Stimulated activated CD8-positive, alpha-beta memory T cell treated with anti-CD3 and anti-CD28 coated beads, Interleukin-15, amount 100 ng/mL, for 48 hours (primary cell): ENCODE measurements at places on chromosomes 13 and 19.

DNA sequence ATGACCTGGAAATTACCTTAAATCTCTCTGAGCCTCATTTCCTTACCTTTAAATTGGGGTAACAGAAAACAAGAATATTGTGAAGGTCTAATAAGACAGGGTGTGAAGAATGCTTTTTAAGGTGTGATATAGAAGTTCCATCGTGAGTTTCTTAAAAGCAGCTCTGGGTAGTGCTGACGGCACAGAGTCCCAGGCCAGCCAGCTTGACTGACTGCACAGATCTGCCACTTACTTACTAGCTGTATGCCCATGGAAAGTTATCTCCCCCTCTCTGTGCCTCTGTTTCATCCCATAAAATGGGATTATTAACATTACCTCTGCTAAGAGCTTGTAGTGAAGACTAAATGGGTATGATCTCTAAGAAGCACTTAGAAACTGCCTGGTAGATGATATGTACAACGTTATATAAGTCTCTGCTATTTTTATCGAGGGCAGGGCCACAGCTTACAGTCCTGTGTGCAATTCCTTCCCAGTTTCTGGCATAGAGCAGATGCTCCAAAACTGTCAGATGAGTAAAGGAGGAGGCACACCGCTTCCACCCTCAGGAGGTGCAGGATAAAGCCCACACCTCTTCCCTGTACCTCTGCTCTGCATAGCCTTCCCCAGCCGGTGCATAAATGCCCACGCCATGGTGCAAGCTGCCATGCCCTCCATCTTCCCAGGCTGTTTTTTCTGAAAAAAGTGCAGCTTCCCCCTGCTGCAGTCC is 99.6 kb downstream of the MBNL2 start:
- DNase-seq: no peak

GRCh38 chr13:27403727-27404385 is 20.6 kb upstream of the GTF3A start:
- no peak for DNase-seq

DNA sequence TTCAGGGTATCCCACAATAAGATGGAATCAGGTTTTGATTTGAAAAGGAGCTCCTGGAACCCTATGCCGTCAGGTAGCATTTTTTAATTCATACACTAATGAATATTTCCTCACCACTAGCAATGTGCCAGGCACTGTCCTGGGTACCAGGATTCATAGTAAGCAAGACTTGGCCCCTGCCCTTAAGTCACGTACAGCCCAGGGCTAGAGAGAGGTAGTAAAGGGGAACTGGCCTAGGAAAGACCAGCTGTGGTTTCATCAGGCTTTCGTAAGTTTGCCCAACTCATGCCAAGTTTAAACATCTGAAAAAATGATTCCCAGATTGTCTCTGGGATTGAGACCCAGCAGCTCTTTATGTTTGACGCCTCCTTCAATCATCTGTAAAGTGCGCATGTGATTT is 45.9 kb upstream of the AMER2 start:
- DNase-seq: no peak

- DNase-seq: no peak
Measured at GRCh38 chr19:6833166-6833790, 54.1 kb upstream of the ADGRE1 start.

GRCh38 chr19:6610934-6611852 is 20.2 kb upstream of the CD70 start:
- no peak for DNase-seq

GRCh38 chr13:93226065-93226622 is 463 bp upstream of the GPC6 start:
- no peak for DNase-seq

DNA sequence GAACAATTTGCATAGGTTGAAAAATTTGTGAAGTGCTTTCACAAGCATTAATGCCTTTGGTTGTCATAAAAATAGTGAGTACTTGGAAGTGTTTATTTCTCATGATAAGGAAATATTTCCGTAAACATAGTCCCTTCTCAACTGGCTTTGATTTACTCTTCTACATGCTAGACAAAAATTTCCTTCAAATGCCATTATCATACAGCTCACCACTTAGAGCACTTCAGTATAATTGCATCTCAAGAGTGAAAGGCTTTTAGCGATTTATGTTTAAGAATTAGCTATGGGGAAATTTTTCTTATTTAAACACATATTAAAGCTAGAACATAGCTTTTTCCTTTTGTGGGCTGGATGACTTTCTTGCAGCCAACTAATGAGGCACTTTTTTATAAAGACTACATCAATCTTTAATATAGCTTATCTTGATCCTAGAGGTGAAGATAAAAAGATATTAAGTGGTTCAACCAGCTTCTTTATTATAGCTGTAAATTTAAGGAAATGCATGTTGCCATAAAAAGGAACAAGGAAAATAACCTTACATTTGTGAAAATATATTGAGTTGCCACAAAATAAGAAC is 656.8 kb downstream of the SLITRK6 start:
- DNase-seq: no peak
